ENCODE measurements at places on chromosomes 3 and 15. TPM values are rescaled to one million over a fixed set of nuclear protein-coding genes. Genes with fewer than 3 reads are reported as not detected.

DNA sequence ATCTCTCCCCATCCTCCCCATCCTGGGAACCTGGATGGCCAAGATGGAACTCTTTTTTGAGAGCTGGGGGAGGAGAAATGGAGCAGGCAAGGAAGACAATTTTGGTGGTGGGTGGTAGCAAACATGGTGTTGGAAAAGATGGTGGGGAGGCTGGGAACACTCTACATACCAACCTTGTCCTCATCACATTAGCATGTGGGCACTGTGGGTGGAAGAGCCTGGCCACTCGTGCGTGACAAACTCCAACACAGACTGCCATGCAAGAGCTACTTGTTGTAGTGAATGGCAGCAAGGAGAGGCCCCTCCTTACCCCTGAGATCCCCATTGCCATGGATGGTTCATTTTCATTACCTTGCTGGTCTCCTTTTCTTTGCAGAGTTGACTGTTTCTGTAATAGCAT is 262.6 kb downstream of the RPLP1 start:
- no peak for DNase-seq

CCDC12 gene
- 45.4 TPM for total RNA-seq

- no peak for DNase-seq
Measured at GRCh38 chr3:141707741-141708203, 30.3 kb upstream of the RNF7 start.

SPTSSB gene
- not detected for total RNA-seq

GRCh38 chr3:107284612-107285011 is 92.6 kb upstream of the CCDC54 start:
- no peak for DNase-seq

Measured in activated CD4-positive, alpha-beta T cell treated with anti-CD3 and anti-CD28 coated beads for 36 hours (primary cell).